ENCODE measurements at places on chromosomes 1 and 21.
A peak's percentile ranks its signal among the peaks of the same experiment; 100 is the strongest.

- no peak for DNase-seq
Measured at GRCh38 chr1:48659801-48660200, 116.9 kb downstream of the BEND5 start.

GRCh38 chr1:162383091-162383490 is 1.6 kb downstream of the C1orf226 start:
- no peak for DNase-seq

DNA sequence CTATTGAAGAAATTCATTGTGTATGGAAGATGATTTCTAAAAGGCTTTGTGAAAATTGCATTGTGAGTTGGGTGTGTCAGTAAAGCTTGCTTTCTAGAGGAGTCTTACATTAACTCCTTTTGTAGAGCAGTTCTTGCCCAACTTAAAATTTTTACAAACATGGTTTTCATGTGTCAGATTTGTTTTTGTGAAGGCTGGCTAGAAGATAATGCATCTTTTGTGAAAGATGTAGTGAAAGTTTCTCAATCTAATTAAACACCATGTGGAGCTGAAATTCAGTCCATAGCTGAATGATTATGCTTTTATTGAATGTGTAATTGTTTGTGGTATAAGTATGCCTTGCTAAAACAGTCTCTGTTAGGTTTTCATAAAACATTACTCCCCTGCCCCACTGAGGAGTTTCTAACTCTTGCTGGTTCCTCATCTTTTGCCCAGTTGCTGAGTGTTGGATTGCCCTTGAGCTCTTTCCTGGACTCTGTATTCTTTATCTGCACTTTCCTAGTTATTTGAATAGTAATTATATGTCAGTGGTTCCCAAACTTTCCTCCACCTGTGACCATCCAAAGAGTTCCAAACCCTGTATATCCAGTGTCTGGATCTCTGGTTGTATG is 38.0 kb downstream of the KCTD3 start:
- DNase-seq = no peak

- DNase-seq = no peak
Measured at GRCh38 chr1:109396871-109397580, 692 bp downstream of the SORT1 start.

GRCh38 chr1:29985606-29985945 is 737.8 kb downstream of the MATN1 start:
- DNase-seq = no peak

DNA sequence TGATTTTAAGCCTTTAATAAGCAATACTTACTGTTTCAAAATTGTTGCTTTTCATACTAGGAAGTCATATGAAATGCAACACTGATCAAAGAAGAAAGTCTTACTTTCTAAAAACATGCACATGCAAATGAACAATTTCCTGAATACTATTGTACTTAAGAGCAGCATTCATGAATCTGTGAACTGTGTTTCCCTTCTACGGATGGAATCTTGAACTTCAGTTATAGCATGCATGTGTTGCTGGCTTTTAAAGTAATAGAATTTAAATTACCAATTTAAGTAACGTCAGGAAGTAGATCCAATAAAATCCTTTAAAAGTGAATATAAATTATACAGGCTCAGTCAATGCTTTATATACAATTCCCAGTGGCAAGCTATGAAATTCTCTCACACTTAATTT is 348.9 kb downstream of the KCNT2 start:
- DNase-seq = no peak

- DNase-seq = no peak
Measured at GRCh38 chr1:74468982-74469603, 43.3 kb downstream of the LRRC53 start.

DNA sequence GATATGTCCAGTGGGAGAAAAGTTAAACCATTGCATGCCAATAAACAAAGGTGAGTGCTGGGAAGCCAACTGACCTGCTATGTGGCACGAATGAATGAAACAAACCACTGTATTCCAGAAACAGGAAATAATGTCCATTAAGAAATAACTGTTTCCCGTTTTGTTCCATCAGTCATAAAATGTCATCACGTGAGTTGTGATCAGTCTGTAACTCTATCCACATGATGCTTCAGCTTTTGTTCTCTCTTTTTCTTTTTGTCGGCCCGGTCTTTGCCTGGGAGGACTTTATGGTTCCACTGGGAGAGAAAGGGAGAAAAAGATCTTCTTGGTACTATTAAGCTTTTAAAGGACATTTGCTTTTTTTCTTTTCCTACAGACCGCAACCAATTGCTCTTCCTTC is 179.9 kb downstream of the TGFB2 start:
- no peak for DNase-seq

DNA sequence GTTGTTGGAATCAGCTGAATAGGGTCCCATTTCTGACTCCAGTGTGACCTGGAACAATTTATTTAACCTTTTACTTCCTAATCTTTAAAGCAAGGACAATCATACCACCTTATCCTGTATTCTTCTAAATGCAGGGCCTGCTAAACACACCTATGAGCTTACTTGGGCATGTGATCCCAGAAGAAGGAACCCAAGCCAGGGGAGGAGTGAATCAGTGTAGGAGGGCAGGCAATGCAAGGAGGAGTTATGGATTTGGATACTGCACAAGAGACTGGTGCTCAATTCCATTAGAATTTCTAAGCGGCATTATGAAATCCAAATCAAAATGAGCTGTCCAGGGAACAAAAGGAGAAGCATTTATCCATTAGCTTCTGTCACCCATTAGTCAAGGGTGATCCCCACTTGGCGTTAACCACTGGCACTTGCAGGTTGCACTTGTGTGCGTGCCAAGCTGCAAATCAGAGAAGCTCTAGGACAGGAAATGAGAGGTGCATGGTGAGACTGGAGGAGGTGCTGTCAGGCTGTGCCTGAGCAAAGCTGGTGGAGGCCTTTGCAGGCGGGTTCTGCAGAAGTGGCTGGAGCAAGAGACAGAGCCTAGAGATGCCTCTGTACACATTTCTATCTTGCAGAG is 297.2 kb upstream of the PLXNA2 start:
- DNase-seq = no peak

DNA sequence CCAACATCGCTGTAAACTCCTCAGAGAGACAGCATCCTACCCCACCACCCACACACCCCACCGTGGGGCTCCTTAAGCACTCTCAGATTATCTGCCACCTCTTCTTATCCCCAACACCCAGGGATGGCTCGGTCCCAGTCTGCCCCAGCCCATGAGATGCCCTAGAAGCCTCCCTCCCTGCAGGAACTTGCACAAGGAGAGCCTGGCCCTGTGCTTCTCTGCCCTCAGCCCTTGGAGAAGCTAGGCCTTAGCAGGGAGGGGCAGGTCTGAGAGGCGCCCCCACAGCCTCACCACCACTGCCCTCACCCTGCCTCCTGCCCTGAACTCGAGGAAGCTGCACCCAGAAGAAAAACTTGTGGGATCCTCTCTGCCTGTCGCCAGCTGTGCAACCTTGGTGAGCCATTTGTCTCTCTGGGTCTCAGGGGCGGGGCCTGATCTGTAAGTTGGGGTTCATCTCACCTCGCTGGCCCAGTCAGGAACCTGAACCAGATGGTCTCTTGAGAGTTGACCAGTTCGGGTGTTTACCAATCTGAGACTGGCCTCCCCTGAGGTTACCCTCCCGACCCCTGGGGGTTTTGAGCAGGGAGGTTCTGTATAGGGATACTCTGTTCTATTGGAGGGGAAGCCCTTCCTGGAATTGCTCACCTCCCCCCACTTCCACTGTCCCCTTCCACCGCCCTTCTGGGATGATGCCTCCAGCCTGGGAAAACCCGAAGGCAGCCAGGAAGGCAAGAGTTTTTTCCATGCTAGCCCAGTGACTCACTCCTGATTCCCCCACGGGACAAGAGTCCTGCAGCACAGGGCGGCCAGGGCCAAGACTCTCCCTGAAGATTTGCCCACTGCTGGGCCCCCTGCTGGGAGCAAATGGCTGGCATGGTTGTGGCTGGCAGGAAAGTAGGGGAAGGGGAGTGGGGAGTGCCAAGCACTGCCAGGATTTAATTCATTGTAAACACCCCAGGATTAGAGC is at the start of gene S100A3:
S100A3 (minus strand) TSS at position 537 of the 967 bp plus-strand sequence. CDS start 773 bp downstream, outside the sequence.
- DNase-seq = no peak

DNA sequence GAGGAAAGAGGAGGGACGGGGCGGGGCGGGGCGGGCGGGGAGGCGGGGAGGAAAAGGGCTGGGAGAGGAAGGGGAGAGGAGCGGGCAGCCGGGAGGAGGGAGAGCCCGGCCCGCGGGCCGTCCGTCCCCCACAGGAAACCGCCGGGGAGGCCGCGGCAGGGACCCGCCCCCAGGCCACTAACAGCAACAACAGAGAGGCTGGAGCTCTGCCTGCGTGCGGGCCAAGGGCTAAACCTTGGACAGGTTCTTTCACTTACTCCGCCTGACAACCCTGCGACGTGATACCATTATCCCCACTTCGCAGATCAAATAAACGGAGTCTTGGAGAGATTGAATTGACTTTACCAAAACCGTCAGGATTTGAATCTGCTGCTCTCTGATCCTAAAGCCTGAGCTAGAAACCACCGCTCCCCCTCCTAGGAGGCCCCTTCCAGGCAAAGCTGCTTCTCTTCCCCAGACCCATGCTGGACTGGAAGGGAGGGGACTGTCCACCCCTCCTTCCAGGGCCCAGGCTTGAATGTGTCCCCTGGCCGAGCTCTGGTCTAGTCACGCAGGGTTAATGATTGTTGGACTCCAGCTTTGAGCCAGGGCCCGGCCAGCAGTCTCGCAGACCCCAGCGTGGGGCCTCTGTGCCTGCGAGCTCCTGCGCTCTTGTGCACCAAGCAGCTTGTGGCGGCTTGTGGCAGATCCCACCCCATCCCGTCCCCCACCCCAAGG is at the start of gene EVA1B:
EVA1B (minus strand) TSS at position 10 of the 717 bp plus-strand sequence. CDS start 608 bp downstream, outside the sequence.
- no peak for DNase-seq

DNA sequence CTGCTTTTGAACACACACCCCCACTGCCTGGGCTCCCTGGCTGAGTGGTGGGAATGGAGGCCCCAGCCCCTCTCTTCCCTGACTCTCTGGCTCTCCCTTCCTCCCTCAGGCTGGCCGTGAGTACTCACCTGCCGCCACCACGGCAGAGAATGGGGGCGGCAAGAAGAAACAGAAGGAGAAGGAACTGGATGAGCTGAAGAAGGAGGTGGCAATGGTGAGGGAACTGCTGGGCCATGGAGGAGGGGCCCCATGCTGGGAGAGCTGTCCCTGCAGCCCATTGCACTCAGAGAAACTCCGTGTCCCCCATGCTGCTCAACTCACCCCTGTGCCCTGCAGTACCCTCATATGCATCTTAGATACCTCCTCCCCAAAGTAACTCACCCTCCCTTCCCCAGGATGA is 5.2 kb downstream of the ATP1A2 start:
- DNase-seq = no peak

DNA sequence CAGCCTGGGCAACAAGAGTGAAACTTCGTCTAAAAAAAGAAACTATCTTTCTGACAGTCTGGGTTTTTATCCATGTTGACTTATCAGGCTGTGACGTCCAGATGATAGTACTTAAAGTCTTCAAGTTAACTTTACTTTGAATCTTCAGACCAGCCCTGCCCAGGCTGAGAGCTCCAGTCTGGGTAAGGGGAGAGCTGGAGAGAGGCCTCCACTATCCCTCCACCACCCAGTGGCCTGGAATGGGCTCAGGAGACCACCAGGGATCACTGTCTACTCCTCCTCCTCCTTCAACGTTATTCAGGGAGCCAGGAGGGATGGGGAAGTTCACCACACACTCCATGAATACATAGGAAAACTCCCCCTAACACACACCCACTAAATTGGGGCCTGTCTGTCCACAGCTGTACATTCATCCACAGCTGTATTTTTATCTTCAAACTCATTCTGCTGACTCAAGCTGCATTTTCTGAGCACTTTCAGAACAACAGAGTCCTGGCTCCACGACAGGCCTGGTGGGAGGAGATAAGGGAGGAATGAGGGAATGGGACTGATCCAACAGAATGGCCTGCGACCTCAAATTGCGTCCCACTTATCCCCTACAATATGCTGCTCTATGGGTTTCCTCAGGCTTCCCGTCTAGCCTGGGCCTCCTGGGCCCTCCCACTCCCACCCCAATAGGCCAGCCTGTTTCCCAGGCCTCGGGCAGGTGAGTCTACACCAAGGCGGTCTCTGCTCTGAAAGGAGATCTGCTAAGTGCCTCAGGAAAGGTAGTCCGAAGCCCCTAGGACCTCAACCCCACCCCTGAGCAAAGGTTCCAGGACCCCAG is 1.8 kb downstream of the SLC45A3 start:
- DNase-seq = no peak

DNA sequence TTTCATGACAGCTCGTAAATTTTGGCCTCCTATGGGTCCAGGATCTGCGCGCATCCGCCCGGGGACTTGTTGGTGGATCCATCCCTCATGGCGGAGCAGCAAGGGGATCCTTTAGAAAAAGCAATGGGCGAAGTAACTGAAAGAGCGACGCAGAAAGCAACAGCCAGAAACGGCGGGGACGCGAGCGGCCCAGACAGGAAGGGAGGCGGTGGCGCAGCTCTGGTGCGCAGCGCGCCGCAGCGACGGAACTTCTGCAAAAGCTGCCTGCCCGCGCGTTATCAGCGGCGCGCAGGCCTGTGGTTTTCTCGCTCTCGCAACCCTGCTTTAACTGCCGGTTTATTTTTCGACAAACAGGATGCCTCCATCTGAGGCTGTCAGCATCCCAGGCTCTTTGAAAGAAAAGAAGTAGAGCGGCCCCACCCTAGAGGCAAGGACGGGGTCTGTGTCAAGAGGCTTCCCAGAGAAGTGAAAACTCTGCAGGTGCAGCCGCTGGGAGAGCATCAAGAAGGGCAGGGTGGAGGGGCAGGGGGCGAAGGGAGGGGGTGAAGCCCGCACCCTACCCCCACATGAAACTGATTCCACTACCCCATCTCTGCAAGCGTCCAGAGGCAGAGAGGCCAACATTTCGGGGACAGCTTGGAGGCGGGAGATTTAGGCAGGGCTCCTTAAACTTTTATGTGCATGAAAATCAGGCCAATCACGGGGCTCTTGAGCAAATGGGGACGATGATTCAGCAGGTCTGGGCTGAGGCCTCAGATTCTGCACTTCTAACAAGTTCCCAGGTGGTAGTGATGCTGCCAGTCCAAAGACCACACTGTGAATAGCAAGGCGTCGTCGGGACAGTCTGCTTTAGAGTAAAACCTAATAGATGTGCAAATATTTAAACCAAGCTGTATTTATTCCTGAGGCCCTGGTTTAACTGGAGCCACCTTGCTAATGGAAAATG is 22.2 kb downstream of the RUNX1 start:
- peak; percentile 71 for DNase-seq

- DNase-seq = no peak
Measured at GRCh38 chr1:116508085-116508983, 62.5 kb downstream of the CD58 start.

DNA sequence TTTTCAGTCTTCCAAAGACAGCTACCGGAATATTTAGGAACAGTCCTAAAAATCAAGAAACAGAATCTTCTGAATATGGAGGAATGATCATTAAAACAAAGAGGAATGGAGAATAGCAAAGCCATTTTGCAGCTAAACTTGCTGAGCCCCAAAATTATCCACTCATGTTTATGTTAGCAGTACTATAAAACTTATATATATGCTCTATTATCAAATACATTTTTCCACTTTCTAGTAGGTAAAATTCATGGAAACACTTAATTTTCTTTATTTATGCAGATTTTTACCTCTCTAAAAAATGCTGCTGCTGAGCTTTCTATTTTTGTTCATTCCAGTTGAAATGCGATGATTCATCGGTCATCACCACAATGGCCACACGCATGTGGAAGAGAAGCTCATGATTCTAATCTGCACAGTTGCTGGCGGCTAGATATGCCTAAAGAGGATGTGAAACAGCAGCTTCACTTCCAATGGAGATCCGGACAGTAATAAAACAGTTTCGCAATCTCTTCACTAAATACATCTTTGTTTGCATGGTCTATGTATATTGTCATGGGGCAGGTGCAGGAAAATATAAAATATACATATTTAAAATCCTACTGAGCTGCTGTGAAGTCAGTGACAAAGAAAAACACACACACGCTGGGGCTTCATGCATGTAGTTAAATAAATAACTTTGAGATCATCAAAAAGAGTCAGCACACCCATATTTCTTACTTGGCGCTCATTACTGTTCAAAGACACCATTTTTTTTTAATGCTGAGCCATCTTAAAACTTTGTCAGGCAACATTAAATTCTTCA is 292.2 kb downstream of the SMYD3 start:
- no peak for DNase-seq
